Non-pigmented ciliary epithelial cell (primary cell): ENCODE measurements at places on chromosomes 16 and 17.

GRCh38 chr17:49645654-49646053, 32.2 kb downstream of the SPOP start:
- no peak for DNase-seq

- DNase-seq: peak; percentile 87
These were observed 9.3 kb upstream of the TNFRSF17 start for GRCh38 chr16:11955713-11956123.

GRCh38 chr17:39996800-39997199, 16.2 kb downstream of the PSMD3 start:
- no peak for DNase-seq

- DNase-seq: no peak
These were observed 312.9 kb downstream of the SNX29 start for GRCh38 chr16:12289175-12290063.

DNA sequence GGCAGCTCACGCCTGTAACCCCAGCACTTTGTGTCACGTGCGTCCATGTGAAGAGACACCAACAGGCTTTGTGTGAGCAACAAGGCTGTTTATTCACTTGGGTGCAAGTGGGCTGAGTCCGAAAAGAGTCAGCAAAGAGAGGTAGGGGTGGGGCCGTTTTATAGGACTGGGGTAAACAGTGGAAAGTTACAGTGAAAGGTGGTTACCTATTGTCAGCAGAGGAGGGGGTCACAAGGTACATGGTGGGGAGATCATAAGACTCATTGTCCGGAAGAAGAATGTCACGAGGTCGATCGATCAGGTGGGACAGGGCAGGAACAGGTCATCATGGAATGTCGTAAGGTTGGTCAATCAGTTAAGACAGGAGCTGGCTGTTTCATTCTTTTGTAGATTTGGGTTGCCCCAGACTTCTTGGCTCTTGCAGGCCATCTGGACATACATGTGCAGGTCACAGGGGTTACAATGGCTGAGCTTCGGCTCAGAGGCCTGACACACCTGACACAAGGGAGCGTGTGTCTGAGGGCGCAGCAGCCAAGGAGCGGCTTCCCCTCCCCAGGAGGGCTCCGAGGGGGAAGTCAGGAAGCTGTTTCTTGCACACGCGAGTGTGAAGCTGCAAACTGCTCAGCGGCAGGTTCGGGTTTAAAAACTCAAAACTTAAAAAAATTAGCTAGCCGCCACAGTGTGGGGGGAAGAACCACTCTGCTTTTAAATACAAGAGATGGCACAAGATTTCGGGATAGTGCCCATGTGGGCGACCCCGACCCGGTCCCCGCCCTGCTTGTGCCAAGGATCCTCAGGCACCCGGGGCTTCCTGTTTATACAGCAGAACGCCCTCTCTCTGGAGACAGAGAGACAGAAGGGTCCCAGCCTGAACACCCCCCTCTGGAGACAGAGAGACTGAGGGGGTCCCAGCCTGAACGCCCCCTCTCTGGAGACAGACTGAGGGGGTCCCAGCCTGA, 12.4 kb upstream of the TEX19 start:
- no peak for DNase-seq
